Fibroblast of skin of back (primary cell): ENCODE measurements at places on chromosomes 3 and 15.
A peak's percentile ranks its signal among the peaks of the same experiment; 100 is the strongest.

- no peak for DNase-seq
These were observed 34.6 kb upstream of the PLOD2 start for GRCh38 chr3:146195605-146196004.

DNA sequence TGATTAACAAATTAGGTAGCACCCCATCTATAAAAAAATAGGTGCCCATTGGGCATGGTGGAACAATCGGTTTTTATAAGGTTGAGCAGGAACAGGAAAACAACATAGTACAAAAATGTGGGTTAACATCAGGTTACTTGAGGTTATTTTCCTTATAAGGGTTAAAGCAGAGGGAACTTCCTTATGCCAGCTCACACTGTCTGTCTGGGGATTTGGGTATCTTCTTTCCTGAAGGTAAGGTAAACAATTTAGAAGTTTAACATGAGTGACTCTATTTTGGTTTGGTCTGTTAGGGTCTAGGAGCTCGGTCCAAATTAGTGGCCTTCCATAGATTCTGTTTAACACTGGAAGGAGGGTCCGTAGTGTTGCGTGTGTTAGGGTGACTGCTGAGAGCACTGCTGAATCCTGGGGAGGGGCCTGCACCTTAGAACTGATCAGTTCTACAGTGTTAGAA is 14.7 kb downstream of the CHD2 start:
- peak; percentile 59 for DNase-seq

DNA sequence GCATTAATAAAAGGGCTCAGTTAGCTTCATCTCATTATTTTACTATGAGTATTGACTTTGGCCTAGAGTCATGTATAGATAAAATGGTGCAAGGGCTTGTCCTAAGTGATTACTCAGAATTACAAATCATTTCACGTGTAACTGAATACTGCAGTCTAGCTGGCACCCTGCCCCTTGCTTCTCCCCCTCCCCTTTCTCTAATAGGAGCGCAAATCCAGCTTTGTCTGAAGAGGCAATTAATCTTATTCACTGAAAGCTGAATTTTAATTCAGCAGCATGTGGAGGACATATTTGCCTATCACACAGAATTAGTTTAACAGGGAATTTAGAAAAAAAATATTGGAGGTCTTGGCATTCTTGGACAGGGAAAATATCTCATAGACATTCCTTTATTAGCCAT is 412.1 kb upstream of the DPH6 start:
- peak; percentile 36 for DNase-seq

- DNase-seq: peak; percentile 64
These were observed 13.1 kb downstream of the COL8A1 start for GRCh38 chr3:99651531-99651930.

DNA sequence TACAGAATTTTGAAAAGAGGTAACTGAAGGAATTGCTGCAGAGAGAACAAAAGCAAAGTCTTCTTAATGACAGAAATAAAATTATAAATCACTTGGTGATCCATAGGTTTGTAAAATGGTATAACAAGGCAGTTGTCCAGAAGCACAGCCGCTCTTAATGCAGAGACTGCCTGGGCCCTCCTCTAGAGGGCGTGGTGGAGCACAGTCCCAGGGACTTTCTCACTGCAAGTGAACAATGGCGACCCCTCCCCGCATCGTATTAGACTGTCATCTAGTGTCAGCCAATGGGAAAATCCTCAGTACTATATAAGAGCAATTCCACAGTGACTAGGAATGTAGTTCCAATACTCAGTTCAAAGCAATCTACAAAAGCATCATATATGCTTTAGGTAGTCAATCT is 26.4 kb upstream of the ZBED2 start:
- DNase-seq: peak; percentile 9

DNA sequence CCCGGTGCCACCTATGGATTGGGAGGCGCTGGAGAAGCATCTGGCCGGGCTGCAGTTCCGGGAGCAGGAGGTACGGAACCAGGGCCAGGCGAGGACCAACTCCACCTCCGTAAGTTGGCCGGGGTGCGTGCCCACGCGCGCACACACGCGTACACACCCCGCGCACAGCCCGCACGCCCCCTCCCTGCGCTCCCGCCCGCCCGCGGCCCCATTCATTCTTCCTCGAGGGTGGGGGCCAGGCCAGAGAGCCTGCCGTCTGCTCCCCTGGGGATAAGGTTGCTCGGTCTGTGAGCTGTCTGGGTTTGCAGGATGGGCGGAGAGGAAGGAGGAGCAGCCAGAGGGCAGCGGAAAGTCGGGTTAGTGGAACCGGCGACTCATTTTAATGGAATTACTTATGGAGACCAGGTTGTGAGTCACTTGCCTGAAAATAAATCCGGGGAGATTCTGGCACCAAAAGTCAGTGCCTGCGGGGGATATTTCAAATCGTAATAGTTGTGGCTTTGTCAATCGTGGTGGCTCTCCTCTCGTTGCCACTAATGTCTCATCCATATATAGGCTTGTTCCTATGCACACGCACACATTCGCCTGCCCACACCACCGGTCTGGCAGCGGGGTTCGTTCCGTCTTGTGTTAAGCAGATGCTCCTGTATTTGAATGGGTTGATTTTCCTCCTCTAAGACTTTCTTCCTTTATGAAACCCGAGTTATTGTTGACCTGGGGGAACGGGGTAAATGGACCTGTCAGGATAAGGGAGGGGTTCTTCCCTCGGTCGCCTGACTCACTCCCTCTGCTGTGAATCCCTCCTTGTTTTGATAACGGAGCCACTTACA is 223.4 kb upstream of the IL12A start:
- peak; percentile 100 for DNase-seq

GRCh38 chr3:64895991-64896895 is 208.4 kb upstream of the ADAMTS9 start:
- no peak for DNase-seq

- no peak for DNase-seq
These were observed 307.0 kb downstream of the EPHA6 start for GRCh38 chr3:97121386-97121785.

GRCh38 chr3:89353465-89353864 is 246.0 kb downstream of the EPHA3 start:
- no peak for DNase-seq

DNA sequence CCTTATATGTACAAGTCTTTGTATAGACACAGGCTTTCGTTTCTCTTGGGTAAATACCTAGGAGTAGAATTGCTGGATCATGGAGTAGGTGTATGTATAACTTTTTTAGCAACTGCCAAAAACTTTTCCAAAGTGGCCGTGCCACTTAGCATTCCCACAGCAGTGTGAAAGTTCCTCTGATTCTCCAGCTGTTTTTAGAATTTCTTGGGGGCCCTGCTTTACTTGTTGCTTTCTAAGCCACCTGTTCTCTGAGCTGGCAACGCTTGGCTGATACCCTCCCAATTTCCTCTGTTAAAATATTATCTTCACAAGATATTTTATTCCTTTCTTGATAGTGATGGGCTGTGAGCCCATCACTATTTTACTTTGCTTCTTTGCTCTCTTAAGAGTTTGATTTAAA is 19.2 kb downstream of the LIMD1 start:
- DNase-seq: no peak

DNA sequence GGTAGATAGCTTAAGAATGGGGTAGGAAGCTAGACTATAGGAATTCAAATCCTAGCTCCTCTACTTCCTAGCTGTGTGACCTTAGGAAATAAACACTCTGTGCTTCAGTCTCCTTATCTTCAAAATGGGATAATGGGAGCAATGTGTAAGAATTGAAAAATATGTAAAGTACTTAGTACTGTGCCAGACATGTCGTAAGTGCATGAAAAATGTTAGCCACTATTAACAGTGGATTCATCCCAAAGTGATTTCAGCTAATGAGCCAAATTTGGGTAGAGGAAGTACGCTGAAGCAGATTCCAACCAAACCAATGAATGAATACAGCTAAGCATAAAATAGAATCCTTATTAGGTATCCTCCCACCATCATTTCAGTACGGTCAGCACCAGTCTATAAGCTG is 192.1 kb downstream of the RORA start:
- DNase-seq: peak; percentile 74

- DNase-seq: no peak
These were observed 38.8 kb upstream of the PCSK6 start for GRCh38 chr15:101528108-101528916.

DNA sequence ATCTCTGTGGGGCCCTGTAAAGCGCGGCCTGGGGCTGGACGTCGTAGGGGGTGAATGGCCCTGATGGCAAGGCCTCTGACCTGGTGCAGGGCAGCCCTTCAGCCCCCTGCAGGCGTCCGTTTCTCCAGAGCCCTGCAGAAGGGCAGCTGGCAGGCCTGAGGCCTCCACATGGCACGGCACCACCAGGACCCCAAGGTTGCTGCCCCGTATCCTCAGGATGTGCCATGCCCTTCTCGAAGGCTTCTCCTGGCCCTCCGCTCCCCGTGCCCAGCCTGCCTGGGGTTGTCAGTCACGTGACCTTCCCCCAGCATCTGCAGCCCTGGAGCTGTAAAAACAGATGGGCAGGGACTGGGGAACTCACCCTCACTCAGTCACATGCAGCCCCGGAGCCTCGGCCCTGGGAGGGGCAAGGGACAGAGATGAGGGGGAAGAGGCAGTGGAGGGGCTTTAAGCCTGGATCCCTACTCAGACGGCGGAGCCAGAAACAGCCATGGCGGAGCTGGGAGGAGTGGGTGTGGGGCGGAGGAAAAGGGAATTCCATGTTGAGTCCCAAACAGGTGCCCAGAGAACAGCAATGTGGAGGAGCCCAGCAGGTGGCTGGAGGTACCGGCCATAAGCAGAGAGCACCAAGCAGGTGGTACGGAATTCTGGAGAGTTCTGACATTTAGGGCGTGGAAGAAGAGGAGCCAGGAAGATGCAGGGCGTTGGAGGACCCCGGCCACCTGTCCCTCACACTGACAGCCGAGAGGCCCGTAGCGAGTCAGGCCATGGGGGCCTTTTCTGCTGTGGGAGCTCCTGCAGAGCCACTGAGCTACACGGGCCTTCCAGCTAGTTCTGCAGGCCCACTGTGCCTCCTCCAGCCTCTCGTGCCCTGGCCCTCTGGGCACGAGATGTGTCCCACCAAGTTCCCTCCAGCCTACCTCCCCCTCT is 193.1 kb downstream of the XXYLT1 start:
- no peak for DNase-seq
